ENCODE measurements at places on chromosomes 16 and 17.

DNA sequence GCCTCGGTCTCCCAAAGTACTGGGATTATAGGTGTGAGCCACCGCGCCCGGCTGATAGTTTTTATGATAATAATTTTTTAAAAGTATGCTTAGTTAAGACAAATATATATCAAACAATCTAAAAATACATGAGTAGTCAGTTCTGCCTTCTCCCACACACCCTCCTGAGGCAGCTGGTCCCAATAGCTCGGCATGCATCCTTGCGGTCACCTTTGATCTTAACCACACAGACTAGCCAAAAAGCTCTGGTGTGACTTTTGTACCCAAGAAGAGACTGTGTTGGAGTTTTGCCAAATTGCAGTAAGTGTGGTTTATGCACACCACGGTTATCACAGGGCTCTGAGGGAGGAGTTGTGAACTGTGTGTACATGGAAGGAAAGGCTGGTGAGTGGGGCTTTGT, 25.6 kb downstream of the ATP6V0A1 start:
- DNase-seq, result no peak

- peak; percentile 66 for DNase-seq
Observed at GRCh38 chr17:21119247-21119918, 7.4 kb upstream of the DHRS7B start.

DNA sequence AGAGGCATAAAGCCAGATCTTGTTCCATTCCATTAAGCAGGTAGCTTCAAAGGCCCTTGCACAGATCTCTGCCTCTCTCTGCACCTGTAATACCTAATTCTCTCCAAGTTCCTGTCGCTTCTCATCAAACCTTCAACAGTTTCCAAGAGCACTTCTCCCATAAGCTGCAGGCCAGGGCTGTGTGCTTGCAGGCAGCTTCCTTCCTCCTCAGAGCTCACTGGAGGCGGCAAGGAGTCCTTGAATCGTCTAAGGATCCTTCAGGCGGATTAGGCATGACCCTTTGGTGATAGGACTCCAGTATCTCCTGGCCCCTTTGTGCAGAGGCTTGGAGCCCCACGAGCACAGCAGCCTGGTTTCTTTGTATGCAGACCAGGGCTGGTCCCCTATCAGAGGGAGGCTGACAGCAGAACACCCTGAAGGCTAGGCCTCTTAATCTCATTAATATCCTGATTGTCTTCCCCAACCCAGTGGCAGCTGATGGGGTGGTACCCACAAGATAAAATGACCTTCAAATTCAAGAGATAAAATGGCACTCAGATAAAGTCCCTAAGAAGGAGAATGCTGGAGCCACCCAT, 19.8 kb downstream of the HNF1B start:
- DNase-seq, result no peak

- no peak for DNase-seq
Observed at GRCh38 chr17:21043296-21044232, 753 bp upstream of the USP22 start.

- DNase-seq, result no peak
Observed at GRCh38 chr17:59844884-59845594, 47.7 kb downstream of the TUBD1 start.

GRCh38 chr16:29963021-29963743, 1.3 kb downstream of the TMEM219 start:
- DNase-seq, result no peak

- no peak for DNase-seq
Observed at GRCh38 chr17:17978481-17979424, 6.1 kb downstream of the DRC3 start.

- DNase-seq, result no peak
Observed at GRCh38 chr17:30137158-30137557, 20.5 kb downstream of the NSRP1 start.

DNA sequence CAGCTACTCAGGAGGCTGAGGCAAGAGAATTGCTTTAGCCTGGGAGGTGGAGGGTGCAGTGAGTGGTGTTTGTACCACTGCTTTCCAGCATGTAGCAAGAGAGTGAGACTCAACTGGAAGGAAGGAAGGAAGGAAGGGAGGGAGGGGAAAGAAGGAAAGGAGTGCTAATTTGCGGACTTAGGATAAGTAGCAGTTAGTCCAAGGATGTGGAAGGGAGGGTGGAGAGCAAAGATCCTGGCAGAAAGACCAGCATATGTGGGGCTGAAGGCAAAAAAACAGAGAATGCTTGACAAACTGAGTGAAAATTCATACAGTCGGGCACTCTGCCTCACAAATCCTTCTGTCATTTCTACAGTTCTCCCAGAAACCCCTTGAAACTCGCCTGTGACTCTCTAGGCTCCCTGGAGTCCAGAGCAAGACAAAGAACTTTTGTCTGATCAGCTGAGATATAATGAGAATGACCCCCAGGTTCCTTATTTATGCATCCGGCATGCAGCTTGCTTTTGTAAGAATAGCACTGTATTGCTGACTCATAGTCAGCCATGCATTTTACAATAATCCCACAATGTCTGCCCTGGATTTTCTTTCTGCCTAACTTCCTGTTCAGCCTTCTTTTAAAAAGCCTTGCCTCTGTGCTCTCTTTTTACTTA, 31.5 kb downstream of the CDK5RAP3 start:
- peak; percentile 97 for DNase-seq

GRCh38 chr16:4373909-4374742, 2.5 kb downstream of the VASN start:
- DNase-seq, result no peak

DNA sequence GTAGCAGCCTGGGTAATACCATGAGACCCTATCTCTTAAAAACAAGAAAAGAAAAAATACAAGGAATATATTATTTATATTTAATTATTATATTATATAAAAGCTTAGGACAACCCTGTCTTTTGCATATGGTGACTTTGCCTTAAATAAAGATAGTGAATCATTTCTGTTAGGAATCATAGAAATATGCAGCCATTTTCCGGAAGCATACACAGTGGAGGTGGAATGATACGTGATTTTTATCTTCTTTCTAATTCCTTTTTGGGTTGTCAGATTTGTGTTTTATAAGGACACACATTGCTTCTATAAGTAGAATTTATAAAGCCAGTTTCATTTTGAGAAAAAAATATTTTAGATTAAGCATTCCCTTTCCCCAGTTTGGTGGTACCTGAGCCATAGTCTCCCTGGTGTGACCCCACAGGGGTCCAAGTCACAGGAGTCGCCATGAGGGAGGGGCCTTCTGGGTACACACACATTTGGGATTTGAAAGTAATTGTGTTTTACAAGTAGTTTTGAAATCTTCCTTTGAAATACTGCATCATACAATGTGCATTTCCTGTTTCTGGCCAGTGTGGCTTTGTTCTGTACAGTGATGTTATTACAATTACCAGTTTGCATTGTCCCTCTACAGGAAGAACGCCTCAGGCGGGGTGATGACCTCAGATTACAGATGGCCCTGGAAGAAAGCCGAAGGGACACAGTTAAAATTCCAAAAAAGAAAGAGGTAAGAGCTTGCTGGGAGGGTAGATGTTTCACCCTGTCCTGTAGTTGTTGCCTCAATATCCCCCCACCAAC, 50.9 kb downstream of the B9D1 start:
- DNase-seq, result peak; percentile 88

DNA sequence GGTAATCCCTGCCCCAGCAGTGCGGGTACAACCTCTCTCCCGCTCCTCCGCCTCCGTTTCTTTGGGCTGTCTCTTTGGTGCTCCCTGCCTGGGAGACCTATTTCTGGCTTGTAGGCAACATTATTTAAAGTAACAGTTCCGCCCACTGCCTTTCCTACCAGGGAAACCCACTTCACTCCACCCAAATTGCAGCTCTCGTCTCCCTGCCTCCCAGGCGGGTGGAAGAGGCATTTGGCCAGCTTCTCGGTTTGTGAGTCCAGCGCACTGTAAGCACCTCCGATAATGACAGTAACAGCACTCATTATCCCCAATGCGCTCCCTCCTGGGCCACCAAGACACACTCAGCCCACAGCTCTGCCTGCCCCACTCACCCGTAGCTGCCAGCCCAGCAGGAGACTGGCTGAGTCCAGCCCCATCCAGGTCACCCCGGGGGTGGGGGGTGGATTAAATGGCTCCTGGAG, 165.1 kb upstream of the CDC42EP4 start:
- DNase-seq, result no peak

DNA sequence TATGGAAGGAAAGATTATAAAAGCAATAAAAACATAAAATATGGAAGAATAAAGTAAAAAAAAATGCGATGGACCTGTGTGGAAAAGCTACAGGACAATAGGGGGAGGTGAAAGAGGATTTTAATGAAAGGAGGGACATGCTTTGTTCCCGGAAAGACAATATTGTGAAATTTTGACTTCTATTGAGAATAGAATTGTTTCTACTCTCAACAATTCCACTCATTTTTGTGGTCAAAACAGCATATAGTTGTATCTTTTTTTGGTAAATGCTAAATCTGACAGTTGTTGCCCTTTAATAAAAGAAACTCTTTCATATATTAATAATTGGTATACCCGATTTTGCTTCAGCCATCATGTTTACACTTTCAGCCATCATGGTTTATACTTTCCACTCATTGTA, 22.9 kb upstream of the APPBP2 start:
- DNase-seq, result no peak

DNA sequence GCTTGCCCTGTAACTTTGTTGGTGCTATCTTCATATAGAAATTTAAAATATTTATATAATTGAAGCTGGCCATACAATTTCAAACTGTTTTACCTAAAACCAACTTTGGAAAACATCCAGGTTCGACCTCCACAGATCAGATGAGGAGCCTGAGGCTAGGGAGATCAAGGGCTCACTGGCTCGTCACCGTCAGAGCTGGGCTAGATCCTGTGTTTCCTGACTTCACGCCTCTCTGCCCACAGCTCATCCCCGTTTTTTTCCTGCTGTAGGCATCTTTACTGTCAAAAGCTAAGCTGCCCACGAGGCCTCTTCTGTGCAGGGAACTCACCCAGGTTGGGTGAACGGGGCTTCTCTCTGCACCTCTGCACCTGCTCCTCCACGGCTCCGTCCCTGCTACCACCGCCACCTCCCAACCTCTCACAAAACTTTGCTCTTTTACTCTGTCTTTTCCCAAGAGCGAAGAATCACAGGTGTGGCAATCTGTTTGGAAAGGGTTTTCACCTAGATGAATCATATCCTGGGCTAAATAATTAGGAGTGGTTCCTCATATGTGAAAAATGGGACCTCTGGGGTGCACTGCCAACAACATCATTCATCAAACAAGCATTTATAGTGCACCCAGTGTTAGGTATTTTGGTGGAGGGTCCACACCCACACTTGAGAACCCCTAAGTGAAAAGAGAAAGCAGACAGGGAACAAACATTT, 24.8 kb upstream of the KDM6B start:
- no peak for DNase-seq

DNA sequence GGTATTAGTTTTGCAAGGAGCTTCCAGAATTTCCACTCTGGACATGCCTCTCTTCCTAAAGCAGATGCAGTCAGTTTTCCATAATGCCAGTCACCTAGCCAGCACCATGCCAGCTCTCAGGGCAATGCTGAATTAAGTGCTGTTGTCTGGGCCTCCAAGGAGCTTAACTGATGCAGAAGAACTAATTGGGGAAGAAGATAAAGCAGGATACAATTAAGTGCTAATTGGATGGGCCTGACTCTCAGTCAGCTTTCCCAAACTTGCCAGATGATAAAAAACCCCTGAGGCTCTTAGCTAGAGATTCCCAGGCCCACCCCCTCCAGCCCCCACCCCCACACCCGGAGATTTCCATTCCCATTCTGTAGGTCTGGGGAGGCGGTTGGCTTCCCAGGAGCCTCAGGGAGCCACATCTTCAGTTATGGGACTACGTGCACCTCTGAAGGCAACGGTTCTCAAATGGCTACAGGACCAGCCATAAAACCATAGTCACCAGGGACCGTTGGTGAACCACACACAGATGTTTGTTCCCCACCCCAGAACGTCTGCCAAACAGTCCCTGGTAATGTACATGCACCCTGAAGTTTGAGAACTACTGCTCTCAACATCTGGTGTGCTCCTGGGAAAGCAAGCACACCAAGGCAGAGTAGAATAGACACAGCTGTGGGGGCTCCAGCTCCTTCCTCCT, 499.1 kb upstream of the CDH5 start:
- DNase-seq, result no peak

GRCh38 chr17:2177235-2177811, 122.4 kb downstream of the HIC1 start:
- peak; percentile 42 for DNase-seq
